ENCODE measurements at places on chromosomes 13 and 19. TPM values are rescaled to one million over a fixed set of nuclear protein-coding genes. Genes with fewer than 3 reads are reported as not detected.

The YJEFN3 gene
- 0.84 TPM for total RNA-seq

The CEACAM4 gene
- 1.7 TPM for total RNA-seq

The KLK4 gene
- not detected for total RNA-seq

The CASP14 gene
- total RNA-seq, result not detected

DNA sequence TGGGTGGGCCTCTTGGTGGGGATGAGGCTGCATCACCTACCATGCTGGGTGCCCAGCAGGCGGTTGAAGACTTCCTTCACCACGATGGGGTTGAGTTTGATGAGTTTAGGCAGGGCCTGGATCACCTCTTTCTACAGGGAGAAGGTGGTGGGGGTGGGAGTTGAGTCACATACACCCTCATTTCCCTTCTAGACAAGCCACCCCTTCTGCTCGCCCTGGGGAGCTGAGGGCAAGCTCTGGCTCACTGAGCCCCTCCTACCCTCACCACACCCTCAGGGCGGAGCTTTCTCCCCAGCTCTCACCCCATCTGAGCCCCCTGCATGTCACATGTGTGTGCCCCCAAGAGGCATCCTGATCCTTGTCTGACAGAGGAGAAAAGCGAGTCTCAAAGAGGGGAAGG, 7.6 kb upstream of the RSPH6A start:
- no peak for DNase-seq

DNA sequence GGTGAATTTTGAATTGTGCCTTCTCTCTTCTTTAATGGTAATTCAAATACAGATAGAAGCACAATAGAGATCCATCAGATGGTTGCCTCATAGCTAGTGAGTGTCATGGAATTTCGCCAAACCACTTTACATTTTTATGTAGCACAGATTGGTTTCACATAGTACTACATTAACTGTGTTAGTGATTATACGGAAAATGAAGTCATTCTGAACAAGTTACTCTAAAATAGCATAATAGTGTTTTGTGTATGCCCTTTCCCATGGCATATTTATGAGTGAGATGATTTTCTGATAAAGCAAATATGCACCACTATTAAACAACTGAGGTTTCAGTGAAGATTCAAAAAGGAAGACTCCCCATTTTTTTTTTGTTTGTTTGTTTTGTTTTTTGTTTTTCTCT, 1623.5 kb downstream of the PCDH9 start:
- DNase-seq, result no peak

DNA sequence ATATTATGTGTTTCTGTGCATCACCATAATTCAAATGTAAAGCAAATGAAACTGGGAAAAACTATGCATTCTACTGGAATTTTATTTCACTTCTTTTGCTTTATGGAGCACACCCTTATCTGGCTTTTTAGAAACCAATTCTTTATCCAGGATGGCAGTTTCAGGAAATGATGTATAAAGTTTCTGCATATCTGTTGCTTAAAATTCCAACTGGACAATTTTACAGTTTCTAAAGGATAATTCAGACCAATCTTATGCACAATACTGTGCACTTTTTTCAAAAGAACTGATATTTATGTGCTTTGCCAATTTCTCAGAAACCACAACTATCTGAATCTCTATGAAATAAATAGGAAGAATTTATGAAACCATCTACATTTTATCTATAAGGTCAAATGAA, 246.5 kb upstream of the MIR17HG start:
- no peak for DNase-seq

DNA sequence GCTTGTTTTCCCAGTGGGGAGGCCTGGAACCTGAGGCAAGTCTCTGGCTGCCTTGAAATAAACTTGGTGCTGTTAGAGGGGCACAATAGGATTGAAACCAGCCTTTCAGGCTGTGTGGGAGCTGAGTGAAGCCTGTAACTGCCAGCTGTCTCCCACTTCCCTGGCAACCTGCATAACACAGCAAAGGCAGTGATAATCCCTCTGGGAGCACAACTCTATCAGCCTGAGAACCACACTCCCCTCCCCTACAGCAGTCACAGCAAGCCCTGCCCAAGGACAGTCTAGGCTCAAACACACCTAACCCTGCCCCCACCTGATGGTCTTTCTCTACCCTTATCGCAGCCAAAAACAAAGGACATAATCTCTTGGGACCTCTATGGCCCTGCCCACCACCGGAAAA, 683.8 kb upstream of the ATXN8OS start:
- no peak for DNase-seq

GRCh38 chr13:33296793-33297425, 11.4 kb upstream of the STARD13 start:
- DNase-seq, result no peak

DNA sequence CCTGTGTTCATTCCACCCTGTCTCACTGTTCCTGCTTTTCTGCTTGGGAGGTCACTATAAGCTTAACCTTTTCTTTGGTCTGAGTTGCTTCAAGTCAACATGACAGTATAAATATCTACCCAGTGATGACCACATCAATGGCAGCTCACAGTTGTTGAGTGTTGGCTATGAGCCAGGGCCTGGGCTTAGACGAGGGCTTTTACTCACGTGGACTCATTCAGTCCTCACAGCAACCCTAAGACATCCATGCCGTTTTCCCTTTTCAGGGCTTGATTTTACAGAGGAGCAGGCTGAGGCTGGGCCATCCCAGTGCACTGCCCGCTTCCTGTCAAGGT, 10.2 kb upstream of the CCDC97 start:
- DNase-seq, result peak; percentile 36
